NCI-H1930 (cell line): ENCODE measurements at places on chromosomes 11 and 22.

- DNase-seq, result no peak
Measured at GRCh38 chr22:28981818-28982499, 79.7 kb downstream of the C22orf31 start.

- DNase-seq, result peak; percentile 53
Measured at GRCh38 chr22:28600546-28601143, 79.0 kb downstream of the TTC28 start.

GRCh38 chr11:114827736-114828135 is 149.4 kb downstream of the NXPE2 start:
- no peak for DNase-seq

DNA sequence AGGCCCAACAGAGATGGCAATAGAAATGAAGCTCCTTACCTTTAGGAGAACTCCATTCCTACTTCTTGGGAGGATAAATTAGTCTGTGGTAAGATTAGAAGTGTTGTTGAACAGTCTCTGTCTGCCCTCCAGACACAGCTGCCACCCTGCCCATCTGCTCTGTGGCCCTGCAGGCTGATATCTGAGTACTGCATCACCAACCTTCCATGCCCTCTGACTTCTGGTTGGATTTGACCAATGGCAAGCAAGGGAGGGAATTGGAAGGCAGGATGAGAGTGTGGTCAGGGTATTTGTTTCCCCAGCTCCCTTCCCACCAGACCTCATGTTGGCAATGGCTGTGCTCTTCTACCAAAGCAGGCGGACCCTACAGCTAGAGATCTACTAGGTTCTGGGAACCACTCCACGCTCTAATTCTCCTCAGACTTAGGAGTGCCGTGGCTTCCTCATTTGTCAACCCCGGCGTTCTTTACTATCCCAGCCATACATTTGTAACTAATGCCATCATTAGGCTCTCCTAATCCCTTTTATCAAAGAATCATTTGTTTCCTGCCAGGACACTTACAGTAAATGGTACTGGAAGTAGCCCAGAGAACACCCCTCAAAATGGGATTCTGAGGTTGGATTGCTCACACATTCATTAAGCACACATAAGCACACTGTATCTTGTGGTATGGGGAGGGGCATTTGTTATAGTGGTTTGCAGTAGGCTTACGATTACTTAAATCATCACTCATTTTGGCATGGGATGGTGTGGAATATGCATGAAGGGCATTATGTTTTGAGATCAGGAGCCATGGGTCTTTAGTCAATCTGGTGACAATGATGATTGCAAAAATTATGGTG is 35.4 kb upstream of the CD44 start:
- no peak for DNase-seq

DNA sequence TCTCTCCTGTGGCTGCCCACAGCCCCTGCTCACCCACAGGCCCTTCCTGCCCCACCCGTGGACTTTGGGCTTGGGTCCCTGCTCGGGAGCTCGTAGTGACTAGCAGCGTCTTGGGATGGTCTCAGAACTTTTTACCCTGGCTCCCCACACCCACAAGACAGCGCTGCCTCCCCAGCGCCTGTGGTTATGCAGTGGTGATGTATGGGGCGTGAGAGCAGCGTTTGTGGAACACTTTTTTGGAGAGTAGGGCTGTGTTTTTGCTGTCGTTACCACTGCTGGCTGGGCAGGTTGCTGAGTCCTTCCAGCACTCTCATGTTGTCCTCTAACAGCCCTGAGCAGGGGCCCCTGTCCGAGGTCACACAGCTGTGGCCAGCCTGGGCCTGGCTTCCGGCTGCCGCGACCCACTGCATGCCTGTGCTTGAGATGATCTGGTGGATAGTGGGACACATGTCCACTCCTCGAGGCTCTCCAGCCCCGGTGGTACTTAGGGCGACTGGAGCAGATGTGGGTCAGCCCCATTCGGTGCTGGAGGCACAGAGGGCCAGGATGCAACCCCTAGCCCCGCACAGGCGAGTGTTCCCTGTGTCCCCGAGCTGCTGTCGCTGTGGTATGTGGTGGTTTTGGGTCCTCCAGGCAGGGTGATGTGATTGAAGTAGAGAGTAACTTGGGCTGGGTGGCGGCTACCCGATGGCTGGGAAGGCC is 7.1 kb upstream of the GRAMD4 start:
- DNase-seq, result no peak

- DNase-seq, result no peak
Measured at GRCh38 chr11:78231962-78232501, 43.3 kb downstream of the USP35 start.

DNA sequence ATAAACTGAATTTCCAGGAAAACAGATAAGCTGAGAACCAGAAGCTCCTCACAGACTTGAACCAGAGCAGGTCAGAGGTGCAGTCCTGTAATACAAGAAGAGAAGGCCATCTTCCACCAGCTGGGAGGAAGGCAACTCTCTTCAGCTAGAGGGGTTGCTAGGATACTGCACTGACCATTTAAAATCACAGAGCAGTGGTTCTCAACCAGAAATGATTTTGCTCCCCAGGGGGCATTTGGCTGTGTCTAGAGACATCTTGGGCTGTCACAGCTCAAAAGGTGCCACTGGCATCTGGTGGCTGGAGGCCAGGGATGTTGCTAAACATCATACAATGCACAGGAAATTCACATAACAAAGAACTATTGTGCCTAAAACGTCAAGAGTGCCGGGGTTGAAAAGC is 17.2 kb downstream of the OPCML start:
- DNase-seq, result no peak

GRCh38 chr11:33835143-33835878 is 56.6 kb downstream of the LMO2 start:
- DNase-seq, result no peak

- DNase-seq, result no peak
Measured at GRCh38 chr22:40594924-40595323, 41.6 kb downstream of the MRTFA start.

DNA sequence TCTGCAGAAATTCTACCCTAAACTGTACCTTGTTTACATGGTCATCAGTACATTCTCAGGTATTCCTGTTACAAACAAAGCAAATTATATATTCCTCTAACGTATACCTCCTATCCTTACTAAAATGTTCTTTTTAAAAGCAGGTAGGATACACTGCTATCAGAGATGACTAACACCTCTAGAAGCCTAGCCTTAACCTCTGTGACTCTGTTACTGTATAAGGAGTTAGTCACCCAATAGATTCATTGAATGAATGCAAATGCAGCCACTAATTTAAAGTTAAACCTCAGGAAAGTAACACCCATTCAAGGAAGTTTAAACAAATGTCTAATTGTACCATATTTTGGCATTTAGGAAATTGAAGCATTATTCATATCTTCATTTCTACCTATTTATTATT is 82.2 kb downstream of the FCHSD2 start:
- no peak for DNase-seq

DNA sequence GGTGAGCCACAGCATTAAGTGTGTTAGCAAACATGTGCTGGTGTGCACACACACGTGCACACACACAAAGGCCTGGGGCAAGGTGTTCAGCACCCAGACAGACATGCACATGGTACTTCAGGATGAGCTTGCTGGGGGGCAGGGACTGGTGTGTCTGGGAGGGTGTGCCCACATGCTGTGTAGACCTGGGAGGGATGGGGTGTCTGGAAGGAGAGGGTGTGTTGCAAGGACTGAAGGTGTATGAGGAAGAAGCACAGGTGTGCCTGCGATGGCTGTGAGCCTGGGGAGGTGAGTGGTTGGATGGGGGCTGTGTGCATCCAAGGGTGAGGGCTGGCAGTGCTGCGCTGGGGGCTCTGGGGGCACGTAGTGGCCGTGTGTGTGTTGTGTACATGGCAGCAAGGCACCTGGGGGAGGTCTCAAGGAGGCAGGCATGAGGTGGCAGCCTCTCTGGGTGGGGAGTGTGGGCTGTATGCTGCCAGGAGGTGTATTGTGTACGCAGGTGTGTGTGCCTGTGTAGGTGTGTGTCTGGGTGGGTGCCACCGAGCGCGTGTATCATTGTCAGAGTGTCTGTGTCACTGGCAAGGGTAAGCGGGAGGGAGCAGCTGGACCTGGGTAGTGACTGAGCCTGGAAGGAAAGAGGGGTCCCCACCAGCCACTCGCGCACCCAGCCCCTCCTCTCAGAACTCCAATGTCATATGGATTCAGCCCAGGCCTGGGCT is 2.2 kb downstream of the NRXN2 start:
- no peak for DNase-seq

DNA sequence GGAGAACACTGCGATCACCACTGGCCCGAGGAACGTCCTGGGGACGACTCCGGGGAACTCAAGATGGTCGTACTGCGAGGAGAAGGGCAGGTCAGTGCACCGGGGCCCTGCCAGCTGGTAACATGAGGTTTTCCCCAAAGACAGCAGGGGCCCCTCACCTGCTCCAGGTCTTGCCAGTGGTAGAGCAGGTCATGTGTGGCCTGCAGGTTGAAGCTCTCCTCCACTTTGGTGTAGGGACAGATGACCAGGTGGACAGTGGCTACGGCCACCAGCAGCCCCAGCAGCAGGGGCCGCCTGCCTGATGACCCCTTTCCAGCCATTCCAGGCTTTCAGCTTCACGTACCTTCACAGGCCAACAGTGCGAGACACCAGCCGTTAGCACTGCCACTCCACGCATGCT is 4.8 kb downstream of the ALG12 start:
- no peak for DNase-seq

GRCh38 chr11:111635706-111636045 is 33.4 kb downstream of the SIK2 start:
- no peak for DNase-seq

DNA sequence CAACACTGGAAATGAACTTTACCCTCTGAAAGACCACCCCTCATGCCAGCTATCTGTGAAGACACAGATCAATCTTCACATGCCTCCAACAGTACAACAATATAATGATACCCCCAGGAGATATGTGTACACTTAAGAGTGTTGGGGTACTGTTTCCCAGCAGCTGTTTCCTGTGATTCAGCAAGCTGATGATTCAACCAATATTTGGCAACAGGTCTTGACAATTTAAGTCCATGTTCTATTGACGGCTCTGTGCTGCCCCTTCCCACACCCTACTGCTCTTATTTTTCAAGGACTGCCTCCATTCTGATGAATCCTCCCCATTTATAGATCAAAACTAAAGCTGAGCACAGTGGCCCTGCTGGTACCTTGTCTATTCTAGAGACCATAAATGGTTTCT is 6.6 kb downstream of the SNX19 start:
- DNase-seq, result no peak

- DNase-seq, result no peak
Measured at GRCh38 chr11:113477321-113477720, 2.1 kb upstream of the DRD2 start.

- DNase-seq, result no peak
Measured at GRCh38 chr22:27318516-27318915, 483.0 kb downstream of the MN1 start.

GRCh38 chr11:2202071-2202899 is 30.7 kb upstream of the TH start:
- no peak for DNase-seq

DNA sequence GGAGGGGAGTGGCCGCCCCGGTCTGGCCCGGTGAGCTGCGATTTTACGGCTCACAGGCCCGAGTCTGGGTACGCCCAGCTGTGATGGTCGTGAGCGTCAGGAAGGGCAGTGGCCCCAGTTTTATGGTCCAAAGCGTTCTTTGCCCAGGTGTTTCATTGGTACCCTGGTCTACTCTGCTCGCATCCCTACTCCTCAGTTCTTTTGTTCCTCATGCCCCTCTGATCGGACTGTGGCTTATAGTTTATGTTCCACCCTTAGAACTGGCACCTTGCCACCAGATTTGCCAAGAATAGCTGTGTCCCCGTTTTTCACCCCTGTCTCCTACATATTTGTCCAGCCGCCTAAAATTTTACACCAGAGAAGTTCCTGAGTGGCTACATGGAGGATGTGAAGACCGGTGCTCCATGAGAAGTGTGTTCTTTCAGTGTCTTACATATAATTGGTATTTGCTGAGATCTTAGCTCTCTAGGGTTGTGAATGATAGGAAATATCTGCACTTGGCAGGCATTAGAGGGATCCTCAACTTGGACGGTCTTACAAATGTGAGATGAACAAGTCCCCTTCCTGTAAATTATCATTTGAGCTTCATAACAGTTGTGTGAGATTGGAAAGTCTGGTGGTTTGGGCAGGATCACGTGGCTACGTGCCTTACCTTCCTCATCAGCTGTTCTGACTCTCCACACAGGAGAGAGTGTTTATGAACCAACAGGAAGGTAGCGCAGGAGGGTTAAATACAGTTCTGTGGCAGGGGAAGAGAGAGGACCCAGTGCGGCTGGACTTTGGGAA is 1.1 kb downstream of the PANX1 start:
- DNase-seq, result no peak

GRCh38 chr11:130418756-130419155 is 9.7 kb downstream of the ADAMTS8 start:
- DNase-seq, result no peak

DNA sequence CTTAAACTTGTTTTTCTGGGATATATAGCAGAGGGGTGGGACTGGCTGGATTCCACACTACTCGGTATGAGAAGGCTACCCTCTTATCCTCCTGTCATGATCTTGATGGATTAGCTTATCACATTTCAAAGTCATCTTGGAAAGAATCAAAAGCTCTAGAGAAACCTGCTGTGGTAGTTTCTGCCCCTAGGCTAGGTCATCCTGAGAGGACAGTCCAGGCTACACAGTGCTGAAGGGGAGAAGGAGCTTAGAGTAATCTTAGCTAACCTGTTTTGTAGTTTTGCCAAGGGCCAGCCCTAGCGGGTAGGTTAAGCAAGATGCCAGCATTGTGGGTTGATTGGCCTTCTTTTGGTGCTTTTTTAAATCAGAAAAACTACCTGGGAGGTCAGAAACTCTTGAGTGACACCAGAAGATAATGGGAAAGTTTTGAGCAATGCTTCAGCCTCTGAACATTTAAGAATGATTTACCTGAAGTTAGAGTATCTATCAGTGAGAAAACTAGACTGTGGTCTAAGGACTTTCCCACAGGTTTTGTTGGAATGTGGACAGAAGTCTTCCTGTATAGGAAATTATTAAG is 21.3 kb downstream of the PIWIL4 start:
- no peak for DNase-seq

GRCh38 chr22:29773233-29773632 is 6.1 kb downstream of the UQCR10 start:
- no peak for DNase-seq

DNA sequence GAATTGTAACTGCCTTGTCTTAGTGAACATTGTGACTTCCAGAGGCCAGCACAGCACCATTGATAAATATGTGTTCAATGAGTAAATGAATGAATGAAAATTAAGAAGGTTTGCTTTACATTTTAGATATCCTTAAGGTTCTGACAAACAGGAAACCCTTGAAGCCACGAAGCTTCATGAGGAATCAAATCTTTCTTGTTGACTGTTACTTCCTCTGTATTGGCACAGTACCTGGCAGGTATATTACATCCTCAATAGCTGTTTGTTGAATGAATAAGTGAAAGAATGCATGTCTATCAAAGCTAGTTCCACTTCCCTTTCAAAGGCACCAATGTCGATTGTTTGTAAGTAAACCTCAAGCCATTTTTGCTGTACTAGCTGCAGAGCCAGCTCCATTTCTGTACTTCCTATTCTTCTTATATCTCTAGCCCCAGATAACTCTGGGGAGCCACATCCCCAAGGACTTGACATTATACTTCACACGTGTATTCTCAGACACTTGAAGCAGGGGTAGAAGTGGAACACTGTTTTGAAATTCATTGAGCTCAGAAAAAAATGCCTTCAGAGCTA is 140.3 kb upstream of the RAG2 start:
- no peak for DNase-seq

GRCh38 chr11:14184028-14184940 is 174.7 kb downstream of the RRAS2 start:
- DNase-seq, result no peak
